ELR (cell line): ENCODE measurements at places on chromosomes 7 and 10.

DNA sequence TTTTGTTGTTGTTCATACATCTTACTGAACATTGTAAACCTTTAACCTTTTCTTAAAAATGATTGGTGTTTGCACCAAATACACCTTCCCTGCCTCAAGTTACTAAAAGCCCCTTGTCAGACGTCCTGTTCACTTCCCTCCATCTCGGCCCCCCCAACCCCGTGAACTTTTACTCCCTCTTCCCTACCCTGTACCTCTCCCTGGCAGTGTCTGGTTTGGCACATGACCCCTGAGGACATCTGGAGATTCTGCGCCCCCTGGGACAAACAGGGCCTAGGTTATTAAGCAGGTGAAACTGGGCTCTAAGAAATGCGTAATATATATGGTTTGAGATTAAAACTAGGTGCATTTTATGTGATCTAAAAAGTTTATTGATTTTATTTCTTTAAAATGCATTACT lies 1.4 kb downstream of the PPP2R2D start:
- DNase-seq = peak; percentile 23

DNA sequence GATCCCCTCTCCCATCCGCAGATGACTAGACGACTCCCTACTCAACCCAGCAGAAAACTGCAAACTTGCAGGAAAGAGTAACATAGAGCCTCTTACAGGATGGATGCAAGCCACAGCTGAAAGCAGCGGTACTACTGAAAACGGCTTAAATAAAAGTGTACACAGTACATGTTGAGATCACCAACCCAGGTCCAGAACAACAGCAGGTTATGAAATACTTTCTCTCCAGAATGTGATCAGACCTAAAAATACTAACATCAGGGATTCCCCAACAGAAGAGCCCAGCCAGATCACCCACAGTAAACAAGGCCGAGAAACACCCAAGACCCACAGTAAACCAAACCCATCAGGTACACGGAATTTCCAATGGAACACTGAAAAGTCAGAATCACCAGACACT lies 13.2 kb downstream of the ATE1 start:
- DNase-seq = no peak

DNA sequence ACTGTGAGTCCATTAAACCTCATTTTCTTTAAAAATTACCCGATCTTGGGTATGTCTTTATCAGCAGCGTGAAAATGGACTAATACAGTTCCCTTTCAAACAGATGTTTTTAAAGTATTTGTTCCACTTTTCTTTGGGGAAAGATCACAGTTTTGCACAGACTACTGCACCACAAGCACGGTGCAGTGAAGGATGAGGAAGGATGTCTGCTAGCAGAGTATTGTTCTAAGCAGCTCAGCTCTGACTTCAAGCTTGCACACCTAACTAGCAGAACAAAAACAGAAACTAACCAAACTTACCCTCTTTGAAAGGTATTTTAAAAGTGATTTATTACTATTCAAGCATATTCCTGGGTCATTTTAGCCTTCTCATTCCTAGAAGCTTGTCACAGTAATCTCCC lies 20.0 kb downstream of the THNSL1 start:
- DNase-seq = no peak

- DNase-seq = no peak
Measured at GRCh38 chr7:69922026-69922803, 323.9 kb downstream of the AUTS2 start.

GRCh38 chr7:33895025-33895804 lies 10.1 kb upstream of the BMPER start:
- peak; percentile 84 for DNase-seq

- DNase-seq = no peak
Measured at GRCh38 chr10:132418527-132419416, 21.8 kb downstream of the PWWP2B start.

DNA sequence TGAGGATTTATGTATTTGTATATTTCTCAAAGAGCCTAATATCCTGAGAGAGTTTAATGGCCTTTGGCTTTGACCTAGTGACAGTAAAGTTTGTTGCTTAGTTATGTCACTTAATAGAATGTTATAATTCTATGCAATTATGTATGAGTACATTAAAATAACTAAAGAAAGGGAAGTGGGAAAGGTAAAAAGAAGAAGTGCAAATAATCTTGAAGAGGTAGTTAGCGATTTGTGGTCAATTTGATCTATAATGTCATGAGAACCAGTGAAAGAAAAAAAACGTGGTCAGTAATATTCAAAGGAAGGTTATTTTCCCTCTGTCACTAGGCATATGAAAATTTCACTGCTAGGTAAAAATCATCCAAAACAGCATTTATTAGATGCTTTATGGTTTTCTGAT lies 143.4 kb upstream of the LSM8 start:
- DNase-seq = no peak

GRCh38 chr7:28052933-28053332 lies 127.7 kb downstream of the JAZF1 start:
- peak; percentile 88 for DNase-seq

DNA sequence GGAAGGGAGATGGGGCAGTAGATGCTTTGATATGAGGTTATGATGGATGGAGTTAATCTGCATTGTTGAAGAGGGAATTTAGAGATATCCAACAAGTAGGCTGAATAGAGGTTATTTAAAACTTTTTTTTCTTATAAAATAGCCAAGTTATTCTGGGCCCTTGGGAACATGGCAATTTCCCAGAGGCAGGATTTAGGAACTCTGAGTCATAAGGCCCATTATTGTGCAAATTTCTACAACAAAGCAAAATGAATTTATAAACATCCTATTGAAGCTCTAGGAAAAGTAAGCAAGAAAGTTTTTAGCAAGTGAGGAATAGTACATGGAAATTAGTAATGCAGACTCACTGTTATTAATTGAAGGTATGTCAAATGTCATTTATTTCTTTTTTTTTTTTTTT lies 160.9 kb upstream of the NPY start:
- DNase-seq = peak; percentile 42

GRCh38 chr7:43823941-43824340 lies 45.4 kb downstream of the MRPS24 start:
- no peak for DNase-seq

DNA sequence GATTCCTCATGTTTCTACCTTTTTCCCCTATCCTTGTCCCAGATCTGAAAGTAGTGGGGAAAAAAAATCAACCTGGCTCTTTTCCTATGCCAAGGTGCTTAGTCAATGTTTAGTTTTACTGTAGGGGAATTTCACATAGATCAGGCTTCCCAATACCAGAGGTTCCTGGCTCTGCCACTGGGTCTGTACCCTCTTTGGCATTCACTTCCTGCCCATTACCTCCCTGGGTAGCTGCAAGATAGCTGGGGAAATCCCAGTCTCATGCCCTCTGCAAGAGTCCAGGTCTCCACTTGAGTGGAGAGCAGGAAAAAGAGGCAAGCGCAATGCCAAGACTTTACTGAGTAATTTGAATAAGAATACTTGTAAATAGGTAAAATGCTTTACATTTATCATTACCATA lies 3.5 kb upstream of the BPGM start:
- no peak for DNase-seq

DNA sequence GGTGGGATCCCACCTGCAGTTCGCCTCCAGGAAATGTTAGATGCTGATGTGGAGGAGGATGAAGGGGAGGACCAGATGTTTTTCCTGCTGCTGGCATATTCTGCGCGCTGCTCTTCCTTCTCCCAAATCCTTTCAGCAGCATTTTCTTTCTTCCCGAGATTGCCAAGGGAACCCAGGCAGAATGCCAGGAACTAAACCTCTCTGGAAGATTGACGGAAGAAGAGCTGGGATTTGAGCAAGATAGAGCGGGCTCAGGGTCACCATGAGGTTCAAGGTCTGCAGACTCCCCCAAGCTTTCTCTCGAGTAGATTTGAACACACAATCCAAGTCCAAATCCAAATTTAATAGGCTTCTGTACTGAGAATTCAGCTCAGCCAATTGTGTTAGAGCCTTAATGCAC lies 345.2 kb upstream of the C7orf33 start:
- DNase-seq = no peak

- DNase-seq = no peak
Measured at GRCh38 chr10:125004571-125005311, 62.8 kb downstream of the ZRANB1 start.

DNA sequence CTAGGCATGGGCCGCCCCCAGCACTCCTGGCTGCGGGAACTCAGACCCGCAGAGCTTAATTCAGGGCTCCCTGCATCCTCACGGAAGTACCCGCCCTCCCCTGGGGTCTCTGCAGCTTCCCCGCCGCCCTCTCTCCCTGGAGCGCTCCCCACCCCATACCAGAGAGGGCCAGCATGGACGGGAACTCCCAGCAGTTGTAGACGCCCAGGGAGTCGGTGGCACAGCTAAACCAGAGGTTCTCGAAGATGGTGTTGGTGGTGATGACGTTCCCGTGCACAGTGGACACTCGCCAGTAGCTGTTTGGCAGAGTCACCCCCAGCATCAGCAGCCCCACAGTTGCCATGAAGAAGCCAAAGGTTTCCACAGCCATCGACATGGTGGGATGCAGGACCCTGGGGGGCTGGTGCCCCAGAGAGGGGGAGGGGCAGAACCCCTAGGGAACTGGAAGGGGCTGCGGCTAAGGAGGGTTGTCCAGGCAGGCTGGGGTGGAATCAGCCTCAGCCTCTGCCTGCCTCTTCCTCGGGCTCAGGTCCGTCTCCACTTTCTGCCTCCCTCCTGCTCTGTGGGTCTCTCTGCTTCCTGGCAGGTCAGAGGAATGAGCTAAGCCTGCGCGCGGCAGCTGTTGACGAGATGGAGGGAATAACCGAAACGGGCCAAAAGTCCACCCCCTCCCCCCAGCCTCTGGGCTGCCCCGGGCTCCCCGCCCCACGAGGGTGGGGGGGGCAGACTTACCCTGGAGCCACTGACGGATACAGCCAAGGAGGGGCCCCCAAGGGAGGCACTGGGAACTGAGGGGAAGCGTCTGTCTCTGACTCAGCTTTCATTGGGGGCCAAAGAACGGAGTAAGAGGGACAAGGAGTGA lies at the start of gene CLDN15:
Gene CLDN15 (minus strand): TSS at position 597 of the 862 bp plus-strand sequence. CDS start 221 bp downstream, at position 376.
- DNase-seq = no peak

DNA sequence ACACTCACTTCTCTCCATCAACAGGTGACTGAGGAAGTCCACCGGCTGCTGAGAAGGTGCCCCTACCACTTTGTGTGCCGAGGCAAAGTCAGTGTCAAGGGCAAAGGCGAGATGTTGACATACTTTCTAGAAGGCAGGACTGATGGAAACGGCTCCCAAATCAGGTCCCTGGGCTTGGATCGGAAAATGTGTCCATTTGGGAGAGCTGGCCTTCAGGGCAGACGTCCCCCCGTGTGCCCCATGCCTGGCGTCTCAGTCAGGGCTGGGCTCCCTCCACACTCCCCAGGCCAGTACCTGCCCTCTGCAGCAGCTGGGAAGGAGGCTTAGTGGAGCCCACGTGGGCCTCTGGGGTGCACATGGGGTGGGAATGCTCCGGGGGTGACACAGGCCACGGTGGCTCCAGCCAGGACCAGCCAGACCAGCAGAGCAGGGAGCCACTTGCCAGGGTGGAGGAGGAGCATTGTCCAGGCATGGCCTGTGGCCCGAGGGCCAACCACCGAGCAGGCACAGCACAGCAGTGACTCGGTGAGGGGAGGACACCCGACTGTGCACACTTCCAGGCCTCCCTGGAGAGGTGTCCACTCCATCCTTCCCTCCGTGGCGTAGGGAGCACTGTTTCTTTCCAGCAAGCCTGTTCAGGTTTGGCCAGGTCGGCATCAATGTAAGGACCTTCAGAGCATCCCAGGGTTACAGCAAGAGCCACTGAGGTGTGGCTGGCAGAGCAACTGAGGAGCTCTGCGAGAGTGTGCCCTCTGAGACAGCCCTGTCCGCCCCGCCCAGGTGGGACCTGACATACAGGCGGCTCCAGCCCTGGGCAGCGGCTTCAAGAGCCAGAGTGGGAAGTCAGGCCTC lies 139.7 kb downstream of the ADCY1 start:
- no peak for DNase-seq

GRCh38 chr10:16545116-16545736 lies 23.5 kb upstream of the C1QL3 start:
- DNase-seq = peak; percentile 53

GRCh38 chr10:14571866-14572507 lies 202.7 kb downstream of the FAM107B start:
- peak; percentile 36 for DNase-seq

- peak; percentile 54 for DNase-seq
Measured at GRCh38 chr10:73076360-73077183, 20.1 kb downstream of the P4HA1 start.

- DNase-seq = no peak
Measured at GRCh38 chr7:84844771-84845170, 342.1 kb downstream of the SEMA3D start.

- DNase-seq = no peak
Measured at GRCh38 chr10:133198621-133199487, 31.2 kb upstream of the UTF1 start.

DNA sequence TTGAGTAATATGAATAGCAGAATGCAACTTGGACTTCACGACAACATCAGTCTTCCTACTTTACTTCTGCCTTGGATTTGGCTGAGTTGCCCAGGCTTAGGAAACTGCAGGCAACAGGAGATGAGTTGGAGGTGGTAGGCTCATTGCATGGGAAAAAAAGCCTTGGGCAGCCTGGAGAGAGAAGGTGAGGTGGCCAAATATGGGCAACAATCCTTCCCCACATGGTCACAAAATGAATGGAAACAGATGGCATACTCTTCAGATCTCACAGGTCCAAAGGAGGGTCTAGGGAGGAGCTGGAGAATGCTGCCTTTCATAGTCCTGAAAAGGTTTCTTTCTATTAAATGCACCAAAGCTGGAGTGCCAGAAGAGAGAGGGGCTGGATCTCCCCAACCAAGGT lies 128.6 kb upstream of the AOAH start:
- DNase-seq = no peak

DNA sequence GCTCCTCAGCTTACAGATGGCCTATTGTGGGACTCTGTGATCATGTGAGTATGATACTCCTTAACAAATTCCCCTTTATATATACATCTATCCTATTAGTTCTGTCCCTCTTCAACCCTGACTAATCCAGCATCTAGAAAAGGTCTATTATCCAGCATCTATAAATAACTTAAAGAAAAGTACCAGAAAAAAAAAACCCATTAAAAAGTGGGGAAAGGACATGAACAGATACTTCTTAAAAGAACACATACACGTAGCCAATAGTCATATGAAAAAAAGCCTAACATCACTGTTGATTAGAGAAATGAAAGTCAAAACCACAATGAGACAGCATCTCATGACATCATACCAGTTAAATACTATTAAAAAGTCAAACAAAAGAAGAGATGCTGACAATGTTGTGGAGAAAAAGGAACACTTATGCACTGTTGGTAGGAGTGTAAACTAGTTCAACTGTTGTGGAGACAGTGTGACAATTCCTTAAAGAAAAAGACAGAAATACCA lies 549.5 kb upstream of the GRM3 start:
- DNase-seq = no peak

DNA sequence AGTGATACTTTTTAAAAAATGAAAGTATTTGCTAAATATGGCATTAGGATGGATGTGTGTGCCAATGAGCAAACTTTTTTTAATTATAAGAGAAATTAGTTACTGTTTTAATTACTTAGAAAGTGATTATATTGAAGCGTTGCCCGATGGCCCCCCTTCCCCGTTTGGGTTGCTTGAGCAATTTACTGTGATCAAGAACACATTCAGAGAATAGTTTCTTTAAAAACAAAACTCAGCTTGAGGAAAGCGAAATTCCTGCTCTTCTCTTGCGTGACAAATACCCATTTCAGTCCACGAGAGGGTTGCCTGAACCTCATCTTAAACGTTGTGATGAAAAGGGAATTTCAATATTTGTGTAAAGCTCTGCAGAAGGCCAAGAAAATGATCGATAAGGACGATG lies 234.1 kb downstream of the GATA3 start:
- no peak for DNase-seq
